ENCODE measurements at places on chromosomes 3 and 15.

DNA sequence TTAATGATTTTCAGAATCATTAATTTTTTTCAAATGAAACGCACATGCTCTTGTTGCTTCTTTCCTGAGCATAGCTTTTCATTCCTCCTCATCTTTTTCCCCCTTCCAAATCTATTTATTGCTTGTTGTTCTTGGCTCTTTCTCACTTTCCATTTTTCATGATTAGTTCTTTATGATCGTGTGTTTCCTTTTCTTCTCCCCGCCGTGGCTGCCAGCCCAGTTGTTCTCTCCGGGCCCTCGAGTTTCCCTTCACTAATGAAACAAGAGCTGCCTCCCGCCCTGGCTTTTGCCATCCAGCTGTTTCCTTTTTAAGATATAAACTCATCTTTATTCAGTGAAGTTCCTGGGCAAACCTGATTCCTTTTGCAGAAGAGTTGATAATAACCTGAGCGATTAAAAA is 170.2 kb upstream of the NR2F2 start:
- no peak for DNase-seq

- no peak for DNase-seq
These were observed 73.4 kb upstream of the TP63 start for GRCh38 chr3:189557824-189558223.

- no peak for DNase-seq
These were observed 142.1 kb downstream of the NUP210 start for GRCh38 chr3:13277860-13278531.

DNA sequence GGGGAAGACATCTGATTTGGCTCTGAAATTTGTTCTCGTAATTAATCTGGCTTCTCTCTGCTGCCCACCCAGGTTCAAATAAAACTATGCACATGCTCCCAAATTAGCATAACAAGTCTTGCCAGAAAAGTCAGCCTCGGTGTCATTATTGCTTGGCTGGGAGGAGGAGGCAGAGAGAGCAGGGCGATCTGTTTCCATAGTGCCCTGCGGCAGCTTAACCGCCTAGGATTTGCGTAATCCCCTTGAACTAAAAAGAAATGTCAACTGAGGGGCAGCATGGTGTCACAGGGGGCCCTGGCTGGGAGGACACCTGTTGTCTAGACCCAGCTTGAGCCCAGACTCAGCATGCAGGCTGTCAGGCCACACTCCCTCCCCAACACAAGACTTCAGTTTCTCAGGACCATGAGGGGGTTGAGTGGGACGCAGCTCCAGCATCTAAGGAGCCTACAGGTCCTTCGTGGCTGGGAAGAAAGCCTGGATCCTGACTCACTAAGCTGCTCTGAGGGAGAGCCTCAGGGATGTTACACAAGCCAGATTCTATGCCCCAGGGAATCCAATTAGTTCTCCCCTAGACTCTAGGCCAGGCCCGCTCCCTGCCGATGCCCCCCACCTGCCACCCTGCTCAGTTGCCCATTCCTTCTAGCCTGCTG is 17.3 kb downstream of the MRPS11 start:
- no peak for DNase-seq

GRCh38 chr15:90650956-90651689 is 66.0 kb upstream of the BLM start:
- no peak for DNase-seq

DNA sequence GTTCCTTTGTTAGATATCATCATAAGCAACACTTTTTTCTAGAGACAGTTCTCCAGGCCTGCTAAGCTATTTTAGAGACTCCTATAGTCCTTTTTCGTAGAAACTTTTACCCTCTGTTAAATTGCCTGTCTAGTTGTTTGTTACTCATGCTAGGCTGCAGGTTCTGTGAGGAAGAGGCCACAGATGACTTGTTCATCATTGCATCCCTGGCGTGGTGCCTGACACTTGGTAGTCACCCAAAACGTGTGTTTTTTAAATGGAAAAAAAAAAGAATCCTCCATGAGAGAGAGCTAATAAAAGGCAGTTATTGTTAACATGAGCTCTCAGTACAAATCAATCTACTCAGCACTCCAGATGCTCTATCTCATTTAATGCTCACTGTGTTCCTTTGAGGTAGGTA is 35.1 kb downstream of the CCDC54 start:
- no peak for DNase-seq

GRCh38 chr3:185387646-185388045 is 24.7 kb downstream of the MAP3K13 start:
- no peak for DNase-seq

DNA sequence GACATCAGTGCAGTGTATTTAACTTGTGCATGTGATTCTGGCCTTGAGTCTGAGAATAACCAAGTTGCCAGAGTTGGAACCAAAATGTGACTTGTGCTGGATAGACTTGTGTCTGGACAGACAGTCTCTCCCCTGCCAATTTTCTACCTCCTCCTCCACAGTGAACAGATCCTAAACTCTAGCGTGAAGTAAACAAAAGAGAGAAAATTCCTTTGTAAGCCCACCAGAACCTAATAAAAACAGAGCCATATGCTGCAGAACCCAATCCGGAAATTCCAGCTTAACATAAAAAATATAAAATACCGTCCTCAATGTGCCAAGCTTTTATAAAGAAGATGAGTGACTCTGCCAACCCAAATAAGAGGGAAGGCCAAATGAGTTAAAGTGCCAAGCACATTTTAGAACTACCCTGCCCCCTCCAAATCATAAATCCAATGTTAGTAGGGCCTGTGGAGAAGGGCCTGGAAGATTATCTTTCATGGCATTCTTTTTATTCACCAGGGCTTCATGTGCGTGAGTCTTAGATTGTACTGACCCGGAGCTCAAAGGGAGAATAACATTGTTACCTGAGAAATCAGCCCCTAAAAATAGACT is 344.6 kb upstream of the PROK2 start:
- DNase-seq: no peak

- DNase-seq: no peak
These were observed 35.7 kb downstream of the TRPM1 start for GRCh38 chr15:31065824-31066223.

- DNase-seq: no peak
These were observed 75.6 kb downstream of the SAMMSON start for GRCh38 chr3:70075101-70075500.

- no peak for DNase-seq
These were observed 148.6 kb upstream of the NR2F2 start for GRCh38 chr15:96181873-96182301.

- no peak for DNase-seq
These were observed 10.8 kb upstream of the LRRC2 start for GRCh38 chr3:46576879-46577278.

DNA sequence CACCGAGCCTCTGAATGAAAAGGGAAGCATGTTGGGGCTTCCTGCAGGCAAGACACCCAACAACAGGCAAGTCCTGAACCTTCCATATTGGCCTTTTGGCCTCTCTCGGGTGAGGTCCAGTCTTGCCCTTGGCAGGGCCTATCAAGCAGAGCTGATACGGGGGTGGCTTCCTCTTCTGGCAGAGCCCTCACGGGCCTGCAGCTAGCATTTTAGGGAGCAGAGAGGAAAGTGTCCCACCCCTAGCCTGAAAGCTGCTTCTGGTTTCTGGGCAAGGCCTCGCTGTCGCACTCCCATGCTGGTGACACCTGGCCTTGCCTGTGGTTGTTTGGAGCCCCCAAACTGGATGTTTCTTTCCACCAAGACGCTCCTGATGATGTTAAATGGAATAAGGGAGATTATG is 31.8 kb upstream of the CTSH start:
- DNase-seq: no peak

DNA sequence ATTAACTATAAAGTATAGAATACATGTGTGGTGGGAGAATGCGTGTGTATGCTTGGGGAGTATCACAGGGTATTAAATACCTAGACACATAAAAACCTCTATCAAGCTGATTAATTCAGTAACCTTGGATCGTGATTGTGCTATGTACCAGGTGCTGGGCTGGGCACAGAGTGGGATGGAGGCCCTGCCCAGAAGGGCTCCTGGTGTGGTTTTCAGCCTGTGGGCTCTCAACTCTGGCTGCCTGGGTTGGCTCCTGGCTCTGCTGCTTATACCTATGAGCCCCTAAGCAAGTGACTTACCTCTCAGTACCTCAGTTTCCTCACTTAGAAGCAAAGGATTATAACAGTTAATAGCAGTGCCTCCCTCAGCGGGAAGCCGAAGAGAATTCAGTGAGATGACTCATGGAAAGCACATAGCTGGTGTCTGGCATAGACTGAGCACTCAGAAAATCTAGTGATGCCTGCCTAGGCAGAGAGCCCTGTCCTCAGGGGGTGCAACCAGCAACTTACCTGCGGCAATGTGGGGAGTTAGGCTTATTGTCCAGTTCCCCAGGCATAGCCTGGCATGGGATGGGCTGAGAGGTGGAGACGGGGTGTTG is 90.6 kb upstream of the MYZAP start:
- no peak for DNase-seq

GRCh38 chr3:151432616-151433372 is 28.1 kb downstream of the IGSF10 start:
- DNase-seq: no peak

- no peak for DNase-seq
These were observed 40.2 kb downstream of the ATP2B2 start for GRCh38 chr3:10465161-10465560.

DNA sequence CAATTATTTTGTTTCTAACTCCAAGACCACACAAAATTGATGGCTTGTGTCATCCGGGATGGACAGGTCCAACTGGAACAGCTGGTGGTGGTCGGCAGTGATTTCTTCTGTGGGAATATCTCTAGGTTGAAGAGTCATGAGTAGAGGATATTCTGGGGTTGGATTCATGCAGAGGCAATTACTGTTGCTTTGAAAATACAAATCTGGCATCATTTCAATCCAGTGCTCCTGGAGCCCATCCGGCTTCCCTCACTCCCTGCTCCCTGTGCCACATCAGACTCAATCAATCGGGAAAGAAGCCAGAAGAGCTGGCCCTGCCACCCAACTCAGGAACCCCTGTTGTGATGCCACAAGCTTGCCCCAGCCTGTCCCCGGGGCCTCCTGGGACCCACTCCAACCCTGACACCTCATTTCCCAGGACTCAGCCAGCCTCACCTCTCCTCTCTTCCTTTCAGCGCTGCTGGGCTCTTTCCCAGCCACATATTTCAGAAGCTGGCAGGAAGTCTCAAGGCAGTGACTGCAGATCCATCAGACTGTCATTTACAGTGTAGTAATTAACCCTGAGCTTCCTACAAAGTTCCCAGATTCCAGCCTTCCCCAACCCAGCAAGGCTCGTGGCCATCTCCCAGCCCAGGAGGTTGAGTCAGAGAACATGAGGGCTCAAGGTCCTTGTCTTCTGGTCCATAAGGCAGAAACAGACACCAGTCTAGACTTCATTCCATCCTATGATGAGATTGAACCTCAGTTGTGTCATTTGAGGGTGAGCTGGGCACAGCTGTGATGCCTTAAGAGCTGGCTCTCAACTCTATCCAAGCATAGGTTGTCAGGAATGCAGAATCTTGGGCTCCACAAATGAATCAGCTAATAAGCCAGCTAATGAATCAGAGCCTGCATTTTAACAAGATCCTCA is 114.0 kb downstream of the FAM174B start:
- no peak for DNase-seq

GRCh38 chr3:171694888-171695287 is 115.4 kb downstream of the PLD1 start:
- DNase-seq: no peak

GRCh38 chr15:31300208-31300661 is 26.4 kb upstream of the KLF13 start:
- no peak for DNase-seq

DNA sequence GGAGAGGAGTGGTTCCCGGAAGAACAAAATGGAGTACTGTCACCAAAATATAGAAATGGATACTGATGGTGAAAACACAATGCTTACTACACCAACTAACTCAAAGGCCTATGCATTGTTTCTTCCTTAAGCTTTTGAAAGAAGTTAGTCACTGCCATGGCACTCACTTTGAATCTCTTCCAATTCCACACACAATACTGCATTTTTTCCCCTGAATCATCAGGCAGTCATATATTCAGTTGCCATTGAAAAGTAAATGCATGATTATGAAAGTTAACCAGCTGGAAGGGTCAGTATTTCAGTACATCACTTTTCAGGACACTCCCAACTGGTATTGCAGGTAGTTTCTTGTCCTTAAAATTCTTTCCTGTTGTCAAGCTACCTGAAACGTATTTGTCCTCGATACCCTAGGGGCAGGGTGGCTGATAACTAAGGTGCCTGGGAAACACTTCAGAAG is 9.0 kb upstream of the LRRFIP2 start:
- no peak for DNase-seq

DNA sequence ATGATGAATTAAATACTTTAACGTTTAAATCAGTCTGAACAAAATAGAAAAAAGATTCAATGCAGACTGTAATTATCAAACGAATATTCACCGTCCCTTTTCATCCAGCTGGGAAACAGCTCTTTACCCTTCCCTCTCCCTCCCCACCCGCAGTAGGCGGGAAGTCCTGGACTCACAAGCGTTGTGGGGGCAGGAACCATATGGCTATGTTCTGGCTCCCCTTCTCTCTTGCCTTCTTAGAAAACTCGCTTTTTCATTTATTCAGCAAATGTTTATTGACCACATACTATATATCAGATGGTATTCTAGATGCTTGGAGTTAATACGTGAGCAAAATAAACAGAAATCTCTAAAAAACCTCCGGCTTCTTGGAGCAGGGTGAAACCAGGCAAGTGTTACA is 715 bp upstream of the SCAPER start:
- no peak for DNase-seq

- peak; percentile 28 for DNase-seq
These were observed 718 bp downstream of the BNIP2 start for GRCh38 chr15:59688423-59688781.

DNA sequence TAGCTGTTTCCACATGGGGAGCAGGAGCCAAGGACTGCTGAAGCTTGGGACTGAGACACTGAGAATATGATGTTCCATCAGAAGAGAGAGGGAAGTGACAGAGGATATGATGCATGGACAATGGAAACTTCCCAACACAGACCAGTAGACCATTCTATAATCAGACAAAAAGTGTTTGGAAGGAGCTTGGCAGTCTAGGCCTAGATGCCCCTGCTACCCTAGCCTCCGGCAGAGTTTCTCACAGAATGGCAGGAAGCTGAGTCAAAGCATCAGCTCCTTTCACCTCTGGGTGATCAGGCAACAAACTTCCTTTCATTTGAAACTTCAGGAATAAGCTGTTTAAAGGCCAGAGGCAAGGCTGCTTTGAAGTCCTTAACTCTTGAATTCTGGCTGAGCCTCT is 222.0 kb downstream of the NEK10 start:
- DNase-seq: no peak

- no peak for DNase-seq
These were observed 383.6 kb upstream of the SEMA6D start for GRCh38 chr15:47333734-47334133.

- no peak for DNase-seq
These were observed 160.3 kb downstream of the SMAD6 start for GRCh38 chr15:66862111-66862939.
